ENCODE measurements at places on chromosomes 5 and 9. TPM values are rescaled to one million over a fixed set of nuclear protein-coding genes. Genes with fewer than 3 reads are reported as not detected.

DNA sequence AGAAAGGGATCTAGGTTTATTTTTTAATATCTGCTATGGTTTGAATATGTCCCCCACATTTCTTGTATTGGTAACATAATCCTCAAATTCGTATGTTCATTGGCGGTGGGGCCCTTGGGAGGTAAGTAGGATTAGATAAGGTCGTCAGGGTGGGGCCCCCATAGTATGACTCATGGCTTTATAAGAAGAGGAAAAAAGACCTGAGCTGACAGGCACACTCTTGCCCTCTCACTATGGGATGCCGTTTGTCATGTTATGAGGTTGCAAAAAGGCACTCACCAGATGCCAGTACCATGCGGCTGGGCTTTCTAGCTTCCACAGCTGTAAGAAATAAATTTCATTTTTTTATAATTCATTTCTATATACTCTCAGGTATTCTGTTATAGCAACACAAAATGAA lies 67.3 kb upstream of the SGCD start:
- no peak for DNase-seq

Gene GABRP
- total RNA-seq, result not detected

- no peak for DNase-seq
Measured at GRCh38 chr5:175321927-175322532, 122.0 kb downstream of the DRD1 start.

Gene NUDT2
- 31.1 TPM for total RNA-seq

Gene IL33
- not detected for total RNA-seq

DNA sequence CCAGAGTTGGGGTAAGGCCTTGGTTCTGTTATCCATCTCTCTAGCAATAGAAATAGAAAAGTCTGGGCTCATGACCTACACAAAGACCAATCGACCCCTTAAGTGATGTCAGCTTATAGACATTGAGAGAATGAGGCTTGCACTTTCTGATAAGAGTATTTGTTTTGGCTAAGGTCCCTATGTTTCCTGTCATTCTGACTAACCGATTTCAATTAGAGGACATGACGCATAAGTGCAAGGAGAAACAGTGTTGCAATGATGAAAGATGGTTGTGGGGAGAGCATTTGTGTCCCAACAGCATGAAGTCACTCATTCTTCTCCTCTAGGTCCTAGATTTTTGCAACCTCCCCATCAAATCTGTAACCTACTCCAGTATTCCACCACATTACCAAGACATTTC lies 255.1 kb downstream of the MAT2B start:
- DNase-seq, result no peak

Data from epithelial cell of proximal tubule (primary cell).